ENCODE measurements at places on chromosomes 13 and 19.

- DNase-seq, result no peak
Measured at GRCh38 chr13:61592489-61592888, 176.8 kb upstream of the PCDH20 start.

GRCh38 chr19:7640803-7641202, 3.9 kb downstream of the STXBP2 start:
- no peak for DNase-seq

DNA sequence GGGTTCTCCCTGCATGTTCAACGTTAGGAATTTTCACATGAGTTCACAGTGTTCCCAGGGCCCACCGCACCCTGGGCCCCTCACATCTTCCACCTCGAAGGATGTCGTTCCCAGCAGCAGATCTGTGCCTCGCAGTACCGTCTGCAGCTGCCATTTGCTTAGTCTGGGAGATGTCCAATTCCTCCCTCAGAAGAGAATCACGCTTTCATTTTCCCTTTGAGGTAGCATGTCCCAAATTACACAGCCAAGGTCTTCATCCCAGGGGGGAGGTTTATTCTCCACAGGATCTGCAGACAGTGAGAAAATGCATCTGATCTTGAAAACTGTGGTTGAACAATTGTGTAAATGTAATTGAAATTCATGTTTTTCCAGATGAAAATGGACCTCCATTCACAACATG, 150.2 kb downstream of the DCT start:
- no peak for DNase-seq

- no peak for DNase-seq
Measured at GRCh38 chr13:30759748-30760147, 24.4 kb downstream of the ALOX5AP start.

GRCh38 chr19:58380037-58380661, 681 bp downstream of the ZNF837 start:
- no peak for DNase-seq

GRCh38 chr13:52128714-52129700, at the start of gene NEK5:
NEK5 (minus strand) TSS chr13:52129073; CDS start chr13:52127482, 1,591 bp downstream.
- peak; percentile 34 for DNase-seq

GRCh38 chr13:112905619-112905989, 63.4 kb upstream of the MCF2L start:
- no peak for DNase-seq
